Lower leg skin (tissue), 4 donors: ENCODE measurements at places on chromosomes 13 and 19. TPM values are rescaled to one million over a fixed set of nuclear protein-coding genes. Genes with fewer than 3 reads are reported as not detected.

Gene IFNL1
- not detected for total RNA-seq

Gene RAB3D
- total RNA-seq = 93.9 TPM

Gene NLRP11
- not detected for total RNA-seq

Gene CCNE1
- total RNA-seq = 15.6 TPM

Gene C1QTNF9B
- total RNA-seq = not detected

Gene MFSD12
- total RNA-seq = 98.2 TPM

Gene IZUMO1
- total RNA-seq = not detected

Gene SOX1
- 0.29 TPM for total RNA-seq

Gene LACC1
- total RNA-seq = 3.8 TPM

Gene TEKTIP1
- 0.78 TPM for total RNA-seq

Gene PROZ
- total RNA-seq = not detected

Gene WDR62
- 3.0 TPM for total RNA-seq

Gene APC2
- total RNA-seq = 0.23 TPM

Gene SLC10A2
- total RNA-seq = not detected

Gene ZNF846
- 11.4 TPM for total RNA-seq

Gene SIGLECL1
- not detected for total RNA-seq

Gene CAPN12
- total RNA-seq = 7.6 TPM

Gene NBEA
- total RNA-seq = 1.5 TPM

Gene BEST2
- 116 TPM for total RNA-seq

Gene PTH2
- not detected for total RNA-seq

Gene C5AR2
- total RNA-seq = 0.91 TPM

Gene LHB
- total RNA-seq = 1.8 TPM

Gene RAB8A
- 53.0 TPM for total RNA-seq

Gene TFPT
- total RNA-seq = 20.4 TPM

Gene NXNL1
- not detected for total RNA-seq

Gene CEACAM21
- total RNA-seq = not detected

Gene GPR32
- total RNA-seq = not detected

Gene CLEC17A
- not detected for total RNA-seq

Gene COL5A3
- 31.9 TPM for total RNA-seq
